Neuronal stem cell (in vitro differentiated cells): ENCODE measurements at places on chromosomes 5 and 9.

GRCh38 chr9:136204838-136205706 lies at the start of gene LHX3:
Gene LHX3 (minus strand): TSS chr9:136205128. CDS start chr9:136205012, 116 bp downstream.
- peak; percentile 70 for DNase-seq

DNA sequence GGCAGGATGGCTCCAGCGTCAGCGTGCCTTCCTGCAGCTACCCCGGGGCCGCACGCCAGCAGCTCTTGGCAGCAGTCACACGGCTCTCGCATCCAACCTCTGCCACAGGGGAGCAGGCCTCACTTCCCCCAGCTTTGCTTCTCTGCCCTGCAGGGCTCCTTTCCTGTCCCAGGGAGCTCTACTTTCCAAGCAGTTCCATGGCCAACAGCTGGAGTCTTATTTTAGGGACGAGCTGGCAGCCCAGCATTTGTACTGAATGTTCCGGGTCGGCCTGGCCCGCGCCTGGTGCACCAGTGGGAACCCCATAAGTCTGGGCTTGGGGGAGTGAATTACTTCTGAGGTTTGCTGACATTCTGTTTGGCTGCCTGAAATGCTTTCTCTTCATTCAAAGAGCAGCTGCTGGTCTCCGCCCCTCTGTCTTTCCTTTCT lies 34.6 kb downstream of the GADD45G start:
- DNase-seq, result no peak

- DNase-seq, result no peak
Observed at GRCh38 chr5:151737431-151737830, 21.0 kb downstream of the ATOX1 start.

GRCh38 chr5:15600035-15600434 lies 100.1 kb downstream of the FBXL7 start:
- no peak for DNase-seq

DNA sequence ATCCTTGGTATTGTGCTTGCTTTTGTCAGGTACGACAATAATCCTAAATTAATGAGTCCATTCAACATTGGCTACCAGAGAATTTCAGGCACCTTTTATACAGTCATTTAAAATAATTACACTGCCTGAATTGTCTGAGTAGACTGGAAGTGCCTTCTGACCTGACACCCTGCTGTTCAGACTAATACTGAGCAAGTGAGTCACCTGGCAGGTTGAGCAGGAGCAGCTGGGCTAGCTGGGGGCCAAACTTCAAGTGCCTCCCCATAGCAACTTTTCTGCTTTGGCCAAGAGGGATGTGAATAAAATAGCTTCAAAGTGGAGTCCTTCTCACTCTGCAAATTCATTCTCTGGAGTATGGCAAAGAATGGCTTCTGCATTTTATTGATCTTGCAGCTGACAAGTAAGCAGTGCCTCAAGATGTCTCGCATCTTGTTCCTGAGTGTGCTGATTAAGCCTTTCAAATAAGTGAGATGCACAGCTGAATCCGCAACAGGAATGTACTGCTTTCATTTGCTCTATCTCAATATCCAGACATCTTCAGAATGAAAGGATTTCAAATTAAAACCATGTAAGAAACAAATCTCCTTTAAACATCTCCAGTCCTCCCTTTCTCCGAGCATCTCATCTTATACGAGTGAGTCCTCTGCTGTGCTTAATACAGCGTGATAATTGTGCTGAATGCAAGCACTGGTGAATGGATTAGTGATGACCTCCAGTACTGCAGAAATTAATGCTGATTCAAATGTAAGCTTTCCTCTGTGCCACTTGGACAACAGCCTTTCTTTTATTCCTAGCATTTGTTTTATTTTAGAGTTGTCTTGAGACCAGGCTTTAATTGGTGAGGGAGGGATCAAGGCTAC lies 271.2 kb downstream of the EDIL3 start:
- peak; percentile 37 for DNase-seq
